ENCODE measurements at places on chromosomes 16 and 17. TPM values are rescaled to one million over a fixed set of nuclear protein-coding genes. Genes with fewer than 3 reads are reported as not detected.

- DNase-seq = no peak
These were observed 61.0 kb downstream of the TNRC6C start for GRCh38 chr17:78019367-78019975.

DNA sequence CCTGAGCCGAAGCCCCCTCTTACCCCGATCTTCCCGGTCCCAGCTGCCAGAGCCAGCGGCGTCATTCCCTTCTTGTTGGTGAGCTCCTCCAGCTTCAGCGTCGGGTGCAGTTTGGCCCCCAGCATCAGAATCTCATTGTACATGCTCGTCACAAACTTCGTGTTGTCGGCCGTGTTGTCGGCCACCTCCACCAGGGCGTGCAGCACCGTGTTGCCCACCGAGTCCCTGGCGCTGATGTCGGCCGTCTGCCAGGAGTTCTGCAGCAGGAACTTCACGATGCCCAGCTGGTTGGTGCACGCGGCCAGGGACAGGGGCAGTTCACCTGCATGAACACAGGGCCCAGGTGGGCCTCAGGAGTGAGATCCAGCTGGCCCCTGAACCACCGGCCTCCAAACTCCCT, 19.4 kb downstream of the TRPV1 start:
- DNase-seq = no peak

HES7 gene
- not detected for total RNA-seq

TM4SF5 gene
- 17.3 TPM for total RNA-seq

DNA sequence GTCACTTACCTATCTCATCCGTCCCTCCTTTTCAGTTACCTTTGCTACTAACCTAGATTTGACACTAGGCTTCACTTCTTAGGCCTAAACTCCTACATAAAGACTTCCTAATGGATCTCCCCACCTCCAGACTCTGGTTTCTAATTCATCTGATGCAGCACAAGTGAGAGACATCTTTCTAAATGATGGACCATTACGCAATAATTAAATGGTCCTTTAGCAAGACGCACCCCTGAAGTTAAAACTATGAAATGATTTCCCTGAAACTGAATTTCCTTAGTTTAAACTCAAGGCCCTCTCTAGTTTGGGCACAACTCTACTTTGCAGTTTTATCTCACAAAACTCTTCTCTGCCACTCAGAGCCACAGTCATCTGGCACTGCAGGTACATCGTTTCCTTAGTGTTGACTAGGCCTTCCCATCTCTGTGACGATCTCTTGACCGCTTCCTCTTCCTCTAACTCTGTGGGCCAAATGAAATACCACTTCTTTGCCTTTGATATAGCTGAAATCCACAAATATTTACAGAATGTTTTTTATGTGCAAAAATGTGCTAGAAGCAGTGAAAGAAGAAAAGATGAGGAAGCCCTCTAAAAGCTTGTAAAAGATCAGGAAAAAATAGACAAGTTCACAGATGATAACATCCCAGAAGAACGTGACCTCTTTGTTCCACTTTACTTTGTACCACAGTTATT, 3.3 kb downstream of the SYNRG start:
- no peak for DNase-seq

Data from left colon (tissue), 2 donors.